ENCODE measurements at places on chromosomes 13 and 19.

DNA sequence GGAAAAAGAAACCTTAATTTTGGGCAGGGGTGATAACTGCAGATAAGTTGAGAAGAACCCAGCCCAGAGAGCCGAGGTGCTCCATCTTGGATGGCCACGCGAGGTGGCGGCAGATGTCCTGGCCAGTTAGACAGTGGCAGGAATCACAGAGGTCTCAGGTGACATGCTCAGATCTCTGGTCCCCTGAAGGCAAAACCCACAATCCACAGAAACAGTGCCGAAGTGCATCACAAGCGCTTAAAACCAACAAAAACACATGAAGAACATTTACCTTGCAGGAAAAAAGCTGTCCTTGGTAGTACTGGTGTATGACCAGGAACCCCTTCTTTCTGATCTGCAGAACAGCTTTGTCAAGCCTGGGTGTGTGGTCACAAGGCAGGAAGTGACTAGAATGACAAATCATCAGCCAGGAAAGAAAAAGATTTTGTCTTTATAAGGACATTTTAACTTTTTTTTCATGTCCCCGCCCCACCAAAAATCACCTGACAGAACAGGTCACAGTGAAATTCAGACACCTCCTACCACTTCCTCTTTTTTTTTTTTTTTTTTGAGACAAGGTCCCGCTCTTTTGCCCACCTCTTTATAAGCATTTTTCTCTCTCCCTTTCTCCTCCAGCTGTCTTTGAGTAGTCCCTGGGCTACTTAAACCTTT lies at the start of gene LCP1:
Gene LCP1, minus strand, starts transcription at position 338 of the 651 bp plus-strand sequence. CDS start 22,515 bp downstream, outside the sequence.
- DNase-seq: peak; percentile 92

DNA sequence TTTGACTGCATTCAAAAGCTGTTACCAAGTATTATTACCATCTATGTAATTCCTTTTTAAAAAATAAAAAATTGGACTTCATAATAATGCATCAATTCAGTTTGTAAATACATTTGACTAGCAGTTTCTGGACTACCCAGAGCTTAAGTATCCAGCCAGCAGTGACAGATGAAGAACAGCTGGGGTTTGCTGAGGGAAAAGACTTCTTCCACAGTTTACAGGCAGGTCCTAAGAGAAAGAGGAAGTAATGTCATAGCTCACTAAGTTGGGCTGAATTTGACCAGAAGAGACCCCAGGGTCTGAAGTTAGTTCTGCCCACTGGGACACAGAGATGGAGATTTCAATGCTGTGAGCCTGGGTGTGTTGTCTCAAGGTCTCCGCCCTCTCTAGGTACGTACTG lies 96.4 kb downstream of the MBNL2 start:
- DNase-seq: no peak

- DNase-seq: no peak
These were observed 1118.5 kb downstream of the PCDH9 start for GRCh38 chr13:66111628-66112027.

GRCh38 chr19:12828494-12828893 lies 5.9 kb downstream of the RTBDN start:
- DNase-seq: no peak

DNA sequence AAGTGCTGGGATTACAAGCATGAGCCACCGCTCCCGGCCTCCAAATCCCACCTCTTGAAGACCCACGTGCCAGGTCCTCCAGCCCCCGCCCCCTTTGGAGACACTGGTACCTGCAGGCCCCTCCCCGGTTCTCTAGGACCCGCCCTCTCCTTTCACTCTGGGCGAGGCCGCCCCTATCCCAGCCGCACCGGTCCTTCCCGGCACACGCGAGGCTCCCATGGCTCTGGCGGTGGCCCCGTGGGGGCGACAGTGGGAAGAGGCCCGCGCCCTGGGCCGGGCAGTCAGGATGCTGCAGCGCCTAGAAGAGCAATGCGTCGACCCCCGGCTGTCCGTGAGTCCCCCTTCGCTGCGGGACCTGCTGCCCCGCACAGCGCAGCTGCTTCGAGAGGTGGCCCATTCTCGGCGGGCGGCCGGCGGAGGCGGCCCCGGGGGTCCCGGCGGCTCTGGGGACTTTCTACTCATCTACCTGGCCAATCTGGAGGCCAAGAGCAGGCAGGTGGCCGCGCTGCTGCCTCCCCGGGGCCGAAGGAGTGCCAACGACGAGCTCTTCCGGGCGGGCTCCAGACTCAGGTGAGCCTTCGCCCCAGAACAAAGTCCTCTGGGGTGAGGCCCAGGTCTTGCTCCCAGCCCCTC lies at the start of gene CBLC:
Gene CBLC, plus strand, starts transcription at position 176 of the 633 bp plus-strand sequence. Its CDS starts 42 bp downstream, at position 218.
- no peak for DNase-seq

GRCh38 chr13:20869540-20869939 lies 33.0 kb downstream of the XPO4 start:
- no peak for DNase-seq

- DNase-seq: no peak
These were observed 1.6 kb downstream of the TNFSF9 start for GRCh38 chr19:6532244-6532999.

DNA sequence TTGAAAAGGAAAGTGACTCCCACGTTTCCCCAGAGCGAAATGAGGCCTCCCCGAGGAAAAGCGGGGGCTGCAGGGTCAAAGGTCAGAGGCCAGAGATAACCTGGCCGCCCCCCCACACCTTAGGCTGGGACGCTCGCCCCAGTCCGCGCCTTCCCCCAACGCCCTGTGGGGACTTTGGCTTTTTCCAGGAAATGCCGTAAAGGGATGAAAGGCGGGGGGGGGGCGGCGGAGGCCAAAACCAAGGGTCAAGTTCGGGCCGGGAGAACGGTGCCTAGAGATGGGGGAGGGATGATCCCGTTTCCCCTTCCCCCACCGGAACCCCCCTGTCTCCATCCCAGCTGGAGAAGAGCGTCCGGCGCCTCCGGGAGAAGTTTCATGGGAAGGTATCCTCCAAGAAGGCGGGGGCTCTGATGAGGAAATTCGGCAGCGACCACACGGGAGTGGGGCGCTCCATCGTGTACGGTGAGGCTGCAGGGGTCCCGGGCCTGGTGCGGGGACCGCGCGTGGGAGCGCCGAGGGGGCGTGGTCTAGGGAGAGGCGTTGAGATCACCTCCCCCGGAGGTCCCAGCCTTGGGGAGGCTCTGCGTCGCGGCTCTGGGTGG lies 575 bp downstream of the SHFL start:
- DNase-seq: no peak

DNA sequence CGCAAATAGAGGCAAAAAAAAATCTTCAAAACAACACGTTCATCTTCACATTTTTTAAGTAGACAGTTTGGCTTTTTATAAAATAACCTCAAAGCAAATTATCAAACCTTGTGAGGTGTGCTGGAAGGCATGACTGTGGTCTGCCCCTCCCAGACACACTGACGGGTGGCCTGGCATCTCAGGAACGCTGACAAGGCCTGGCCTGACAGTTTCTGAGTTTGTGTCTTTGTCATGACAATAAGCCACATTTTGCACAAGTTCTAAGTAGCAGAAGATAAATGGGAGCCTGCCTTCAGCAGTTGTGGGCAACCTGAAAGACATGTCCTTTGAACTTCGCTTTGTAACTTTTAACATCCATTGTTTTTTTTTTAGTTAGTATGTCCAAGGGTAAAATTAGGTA lies 38.5 kb downstream of the SOX21 start:
- no peak for DNase-seq

- DNase-seq: no peak
These were observed 8.0 kb downstream of the ANGPTL8 start for GRCh38 chr19:11247391-11247790.

GRCh38 chr13:114089341-114089740 lies 43.1 kb downstream of the RASA3 start:
- DNase-seq: no peak

DNA sequence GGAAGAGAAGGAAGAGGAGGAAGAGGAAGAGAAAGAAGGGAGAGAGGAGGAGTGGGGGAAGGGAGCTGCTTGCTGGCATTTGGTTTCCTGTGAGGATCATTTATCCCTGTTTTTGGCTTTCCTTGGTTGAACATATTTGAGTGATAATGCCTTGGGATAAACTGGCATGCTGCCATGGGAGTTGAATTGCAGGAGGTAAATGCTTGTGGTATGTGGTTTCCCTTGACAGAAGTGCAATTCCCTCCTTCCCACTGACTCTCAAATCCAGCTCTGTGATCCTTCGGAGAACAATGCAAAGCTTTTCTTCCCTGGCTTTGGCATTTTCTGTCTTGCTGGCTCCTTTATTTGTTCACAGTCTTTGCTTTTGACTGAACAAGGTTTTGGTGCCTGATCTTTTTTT lies 27.2 kb upstream of the CBY2 start:
- DNase-seq: no peak

- DNase-seq: no peak
These were observed 56.1 kb upstream of the STK24 start for GRCh38 chr13:98632961-98633360.

GRCh38 chr13:34577051-34577450 lies 365.0 kb upstream of the NBEA start:
- DNase-seq: no peak

- no peak for DNase-seq
These were observed 12.2 kb upstream of the JSRP1 start for GRCh38 chr19:2268480-2268830.

- no peak for DNase-seq
These were observed 17.0 kb upstream of the TMEM255B start for GRCh38 chr13:113742000-113742441.

- DNase-seq: no peak
These were observed 149.8 kb downstream of the DLEU7 start for GRCh38 chr13:50693727-50694126.

DNA sequence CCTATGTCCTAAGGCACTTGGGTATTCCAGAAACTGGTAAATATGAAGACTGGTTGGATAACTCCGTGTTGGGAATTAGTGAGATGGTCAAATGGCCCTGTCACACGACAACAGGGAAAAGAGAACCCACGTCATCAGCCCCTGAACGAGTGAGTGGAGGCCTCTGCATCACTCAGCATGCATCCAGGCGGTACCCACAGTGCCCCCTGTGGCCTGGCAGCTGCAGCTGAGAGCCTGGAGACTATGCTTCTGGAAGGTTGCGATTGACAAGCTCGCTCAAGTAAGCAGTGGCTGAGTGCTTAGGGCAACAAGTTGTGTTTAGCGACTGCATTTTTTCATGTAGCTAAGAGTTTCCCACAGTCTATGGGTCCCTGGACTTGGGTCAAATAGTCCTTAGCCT lies 55.9 kb downstream of the COL4A2 start:
- DNase-seq: no peak

DNA sequence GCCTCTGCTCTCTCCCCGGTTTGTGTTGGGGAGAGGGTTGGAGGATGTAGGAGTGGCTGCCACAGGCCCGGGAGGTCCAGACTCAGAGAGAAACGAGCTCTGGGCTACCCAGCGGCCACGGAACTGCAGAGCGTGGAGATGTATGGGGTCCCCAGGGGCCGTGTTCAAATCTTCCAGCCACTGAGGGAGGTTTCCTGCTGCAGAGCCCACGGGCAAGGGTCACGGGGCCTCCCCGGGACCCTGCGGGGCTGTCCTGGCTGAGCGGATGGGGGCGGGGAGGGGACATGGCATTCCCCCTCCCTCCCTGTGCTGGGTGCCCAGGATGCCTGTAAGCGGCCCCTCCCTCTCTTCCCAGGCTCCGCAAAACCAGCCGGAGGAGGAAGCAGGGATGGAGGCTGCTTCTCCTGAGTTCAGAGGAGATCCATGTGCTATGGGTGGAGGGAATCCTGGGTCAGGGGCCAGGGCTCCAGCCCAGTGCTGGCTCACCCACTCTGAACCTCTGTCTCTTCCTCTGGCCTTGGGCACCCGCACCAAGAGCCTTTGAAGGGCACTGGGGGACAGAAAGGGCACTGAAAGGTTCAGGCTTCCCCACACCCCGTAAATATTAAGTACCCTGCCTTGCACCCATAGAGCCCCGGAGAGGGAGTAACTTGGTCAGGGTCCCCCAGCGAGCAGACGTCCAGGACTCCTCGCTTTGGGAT lies 22.6 kb downstream of the SMIM24 start:
- DNase-seq: no peak

DNA sequence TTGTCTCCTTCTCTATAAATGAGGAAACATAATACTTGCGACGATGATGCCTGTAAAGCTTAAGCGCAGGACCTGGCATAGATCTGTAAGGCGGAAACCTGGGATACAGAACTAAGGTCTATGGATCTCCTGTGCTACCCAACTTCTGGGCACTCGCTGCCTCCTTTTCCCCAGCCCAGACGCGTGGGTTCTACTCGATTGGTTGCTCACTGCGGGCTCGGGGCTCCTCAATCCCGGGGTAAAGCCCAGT lies 615 bp upstream of the PSMC4 start:
- DNase-seq: no peak

GRCh38 chr19:33699754-33700407 lies 78.1 kb downstream of the CHST8 start:
- DNase-seq: no peak

- no peak for DNase-seq
These were observed 955 bp downstream of the ZNF274 start for GRCh38 chr19:58183817-58184215.

- DNase-seq: no peak
These were observed 260.4 kb downstream of the NALCN start for GRCh38 chr13:101155920-101156319.

GRCh38 chr13:30016398-30016797 lies 166.0 kb upstream of the UBL3 start:
- no peak for DNase-seq

DNA sequence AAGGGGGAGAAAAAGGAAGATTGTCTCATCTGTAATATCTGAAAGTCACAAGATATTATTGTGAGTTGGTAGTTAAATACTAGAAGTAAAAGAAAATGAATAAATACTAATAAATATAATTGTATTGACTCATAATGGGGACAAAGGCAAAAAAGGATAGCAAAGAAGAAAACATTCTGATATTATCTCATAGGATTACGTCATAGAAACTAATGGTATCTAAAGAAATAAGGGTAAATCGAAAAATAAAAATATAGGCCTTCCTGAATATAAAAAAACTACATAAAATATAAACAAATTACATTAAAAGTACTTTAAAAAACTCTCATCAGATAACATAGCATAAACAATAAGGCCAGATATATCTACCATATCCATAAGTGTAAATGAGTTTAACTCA lies 38.6 kb upstream of the TDRD3 start:
- DNase-seq: no peak

DNA sequence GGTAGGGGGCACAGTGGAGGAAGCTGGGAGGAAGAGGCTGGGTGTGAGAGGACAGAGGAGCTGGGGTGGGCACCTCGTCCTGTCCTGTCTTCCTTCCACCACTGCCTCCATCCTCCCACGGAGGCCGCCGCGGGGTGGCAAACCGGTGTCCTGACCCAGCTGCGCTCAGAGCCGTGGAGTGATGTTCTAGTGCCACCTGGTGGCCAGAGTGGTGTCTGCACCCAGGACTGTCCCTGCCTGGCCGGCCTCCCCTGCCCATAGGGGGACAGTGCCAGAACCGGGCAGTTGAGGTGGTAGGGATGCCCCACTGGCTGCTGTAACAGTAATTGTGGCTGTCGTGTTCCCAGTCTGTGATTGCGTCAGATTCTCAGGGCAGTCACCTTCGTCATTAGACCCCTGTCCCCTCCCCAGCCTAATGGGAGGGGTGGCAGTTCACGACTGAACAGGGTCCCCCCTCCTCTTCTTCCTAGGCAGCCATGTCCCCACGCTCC lies 11.1 kb upstream of the ARRDC2 start:
- peak; percentile 77 for DNase-seq

- DNase-seq: no peak
These were observed 182.3 kb downstream of the MZT1 start for GRCh38 chr13:72545030-72545719.

GRCh38 chr13:44278166-44278565 lies 95.5 kb upstream of the SERP2 start:
- no peak for DNase-seq

GRCh38 chr13:108902405-108903155 lies 273.2 kb downstream of the MYO16 start:
- DNase-seq: no peak

- peak; percentile 68 for DNase-seq
These were observed 8.6 kb upstream of the TYK2 start for GRCh38 chr19:10388957-10389356.

- DNase-seq: no peak
These were observed 5.3 kb downstream of the ZIC5 start for GRCh38 chr13:99966064-99966805.

All from CD4-positive, alpha-beta memory T cell (primary cell).